ENCODE measurements at places on chromosomes 5 and 9.

- no peaks in the 10 kb centered on the region for H3K36me3 ChIP-seq
- H3K27ac ChIP-seq = no peak overlapping the region
- no peak overlapping the region for H3K4me3 ChIP-seq
- no peaks in the 10 kb centered on the region for H3K27me3 ChIP-seq
Measured at GRCh38 chr5:157068339-157068738, 9.4 kb upstream of the HAVCR1 start.

DNA sequence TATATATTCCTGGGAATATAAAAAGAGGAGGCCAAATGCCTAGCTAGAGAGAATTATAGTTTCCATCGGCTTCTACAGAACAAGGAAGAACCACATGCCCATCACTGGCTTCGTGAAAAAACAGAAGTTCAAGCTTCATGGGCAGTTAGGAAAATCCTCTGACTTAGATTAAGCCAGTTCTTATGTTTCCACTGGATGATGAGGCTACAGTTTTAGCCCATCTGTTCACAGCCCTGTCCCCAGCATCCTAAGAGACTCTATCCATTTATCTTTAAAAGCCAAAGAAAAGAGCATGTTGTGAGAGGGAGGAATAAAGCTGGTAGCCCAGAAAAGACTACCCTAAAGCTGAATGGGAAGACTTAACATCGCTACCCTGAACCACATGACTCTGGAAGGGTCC, 285.5 kb upstream of the WWC1 start:
- no peaks in the 10 kb centered on the region for H3K27me3 ChIP-seq
- no peak for DNase-seq
- no peaks in the 10 kb centered on the region for H3K4me1 ChIP-seq
- no peak overlapping the region for H3K4me3 ChIP-seq
- H3K27ac ChIP-seq = no peak overlapping the region

DNA sequence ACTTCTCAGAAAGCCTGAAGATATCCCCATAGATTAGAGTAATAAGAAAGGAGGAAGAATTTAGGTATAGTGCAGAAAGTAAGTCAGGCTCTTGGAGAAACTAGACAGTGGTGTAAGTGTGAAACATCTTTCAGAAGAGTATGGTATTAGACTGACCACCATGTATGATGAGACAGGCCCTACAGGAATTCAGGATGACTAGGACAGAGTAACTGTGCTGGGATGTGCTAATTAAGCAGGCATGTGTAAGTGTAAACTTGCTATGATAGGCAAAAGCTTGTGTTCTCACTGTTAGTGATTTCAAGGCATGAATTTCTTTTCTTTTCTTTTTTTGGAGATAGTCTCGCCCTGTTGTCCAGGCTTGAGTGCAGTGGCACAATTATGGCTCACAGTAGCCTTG, 70.8 kb downstream of the RAB24 start:
- no peaks in the 10 kb centered on the region for H3K4me1 ChIP-seq
- DNase-seq = no peak
- no peaks in the 10 kb centered on the region for H3K27me3 ChIP-seq
- H3K27ac ChIP-seq = no peak overlapping the region

DNA sequence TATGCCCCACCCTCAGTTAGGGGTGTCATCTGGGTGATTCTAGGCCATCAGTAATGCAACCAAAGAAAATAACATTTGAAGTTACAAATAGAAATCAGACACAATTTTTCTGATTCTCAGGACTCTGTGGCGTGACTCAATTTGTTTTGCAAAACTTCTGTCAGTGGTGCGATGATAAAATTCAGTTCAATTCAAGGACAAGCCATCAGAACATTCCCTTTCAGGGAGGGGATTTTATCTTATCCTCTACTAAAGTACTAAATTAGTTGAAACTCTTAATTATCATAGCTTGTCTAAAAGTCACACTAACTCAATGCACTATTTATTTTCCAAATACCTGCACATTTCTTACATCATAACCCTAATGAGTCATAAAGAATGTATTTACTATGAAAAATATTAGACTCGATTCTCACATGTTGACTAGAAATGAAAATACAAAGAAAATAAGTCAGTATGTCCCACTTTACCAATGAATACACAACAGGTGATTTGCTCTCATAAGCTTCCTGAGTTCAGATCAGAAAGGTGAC, 28.2 kb downstream of the HTR4 start:
- H3K27ac ChIP-seq = no peak overlapping the region
- H3K36me3 ChIP-seq = no peaks in the 10 kb centered on the region
- peaks cover 1% of the 10 kb centered on the region for H3K4me1 ChIP-seq

GRCh38 chr5:148915224-148915817, 88.9 kb downstream of the ADRB2 start:
- H3K27me3 ChIP-seq = no peaks in the 10 kb centered on the region
- H3K4me3 ChIP-seq = no peak overlapping the region
- H3K27ac ChIP-seq = no peak overlapping the region
- H3K36me3 ChIP-seq = no peaks in the 10 kb centered on the region
- no peak for DNase-seq

GRCh38 chr9:68778635-68779034, 73.6 kb downstream of the PIP5K1B start:
- DNase-seq = no peak
- H3K4me1 ChIP-seq = peaks cover 37% of the 10 kb centered on the region
- H3K27ac ChIP-seq = peak overlapping the region; percentile 89
- no peaks in the 10 kb centered on the region for H3K27me3 ChIP-seq

- H3K4me3 ChIP-seq = no peak overlapping the region
- no peaks in the 10 kb centered on the region for H3K36me3 ChIP-seq
- no peak overlapping the region for H3K27ac ChIP-seq
Measured at GRCh38 chr9:15785584-15785983, 232.7 kb downstream of the CCDC171 start.

- DNase-seq = no peak
- no peak overlapping the region for H3K27ac ChIP-seq
- no peaks in the 10 kb centered on the region for H3K36me3 ChIP-seq
- no peaks in the 10 kb centered on the region for H3K4me1 ChIP-seq
- no peak overlapping the region for H3K4me3 ChIP-seq
Measured at GRCh38 chr5:61822584-61822983, 483.4 kb upstream of the KIF2A start.

- DNase-seq = no peak
- H3K4me1 ChIP-seq = no peaks in the 10 kb centered on the region
- H3K4me3 ChIP-seq = no peak overlapping the region
Measured at GRCh38 chr5:82785882-82786509, 291.2 kb downstream of the TMEM167A start.

- no peaks in the 10 kb centered on the region for H3K36me3 ChIP-seq
- H3K4me3 ChIP-seq = no peak overlapping the region
- no peak for DNase-seq
- no peak overlapping the region for H3K27ac ChIP-seq
Measured at GRCh38 chr9:84573083-84573482, 96.4 kb upstream of the NTRK2 start.

DNA sequence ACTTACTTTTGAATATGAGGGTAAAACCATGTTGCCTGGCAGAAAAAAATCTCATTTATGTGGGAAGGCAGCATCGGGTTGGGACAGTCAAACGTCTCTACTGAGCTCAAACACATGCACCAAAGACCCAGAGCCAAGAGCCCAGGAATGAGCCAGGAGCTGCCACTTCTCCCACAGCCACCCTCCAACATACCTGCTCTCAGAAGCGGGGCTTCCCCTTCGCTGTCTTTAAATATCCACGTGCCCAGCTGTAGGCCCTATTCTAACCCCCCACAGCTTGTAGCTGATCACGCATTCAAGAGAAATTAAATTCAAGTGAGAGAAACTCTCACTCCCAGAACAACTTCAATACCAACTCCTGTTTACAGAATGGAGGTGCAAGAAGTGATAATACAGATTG, 42.6 kb upstream of the MAP3K1 start:
- H3K36me3 ChIP-seq = no peaks in the 10 kb centered on the region
- H3K4me1 ChIP-seq = no peaks in the 10 kb centered on the region
- no peak for DNase-seq
- H3K27ac ChIP-seq = no peak overlapping the region
- H3K27me3 ChIP-seq = no peaks in the 10 kb centered on the region

DNA sequence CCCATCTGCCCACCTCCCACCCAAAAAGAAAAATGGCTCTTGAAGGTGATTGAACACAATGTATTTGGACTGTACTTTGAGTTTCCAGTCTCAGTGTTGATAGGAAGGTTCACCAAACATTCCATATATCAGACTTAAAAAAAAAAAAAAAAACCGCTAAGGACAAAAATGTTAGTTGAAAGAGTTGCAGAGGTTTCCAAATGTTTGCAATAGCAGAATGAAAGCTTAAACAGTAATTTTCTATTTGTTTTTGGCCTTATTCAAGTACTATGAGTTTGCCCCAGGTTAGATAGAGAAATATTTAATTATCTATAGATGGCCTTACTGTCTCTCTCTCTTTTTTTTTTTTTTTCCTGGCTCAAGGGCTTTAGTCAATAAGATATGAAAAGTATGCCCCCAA, 6.1 kb downstream of the LRRTM2 start:
- no peaks in the 10 kb centered on the region for H3K27me3 ChIP-seq
- H3K36me3 ChIP-seq = no peaks in the 10 kb centered on the region
- no peak overlapping the region for H3K4me3 ChIP-seq
- H3K4me1 ChIP-seq = no peaks in the 10 kb centered on the region
- no peak overlapping the region for H3K27ac ChIP-seq

DNA sequence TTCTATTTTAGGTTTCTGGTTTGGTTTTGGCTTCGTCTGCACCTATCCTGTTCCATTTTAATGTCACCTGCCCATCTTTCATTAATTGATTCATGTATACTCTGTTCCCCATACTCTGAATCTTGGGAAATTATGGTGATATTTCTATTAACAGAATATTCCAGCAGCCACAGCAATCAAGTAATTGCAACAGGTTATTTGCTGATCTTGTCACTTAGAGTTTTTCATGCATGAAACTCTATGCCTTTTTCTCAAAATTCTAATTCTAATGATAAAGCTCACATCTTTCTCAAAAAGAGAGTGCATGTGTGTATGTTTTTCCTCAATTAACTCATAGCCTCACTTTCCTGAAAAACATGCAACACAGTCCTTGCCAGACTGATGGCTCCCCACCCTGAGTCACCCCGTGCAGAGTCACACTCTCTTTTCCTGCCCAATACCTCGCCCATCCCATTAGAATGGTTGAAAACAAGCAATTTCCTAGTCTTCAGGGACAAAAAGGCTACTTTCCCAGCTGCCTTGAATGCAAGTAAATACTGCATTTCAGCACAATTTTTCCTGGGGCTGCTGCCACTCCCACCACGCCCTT, 15.6 kb downstream of the GFRA3 start:
- no peak for DNase-seq
- no peaks in the 10 kb centered on the region for H3K36me3 ChIP-seq
- H3K27me3 ChIP-seq = no peaks in the 10 kb centered on the region
- no peaks in the 10 kb centered on the region for H3K4me1 ChIP-seq
- no peak overlapping the region for H3K4me3 ChIP-seq

DNA sequence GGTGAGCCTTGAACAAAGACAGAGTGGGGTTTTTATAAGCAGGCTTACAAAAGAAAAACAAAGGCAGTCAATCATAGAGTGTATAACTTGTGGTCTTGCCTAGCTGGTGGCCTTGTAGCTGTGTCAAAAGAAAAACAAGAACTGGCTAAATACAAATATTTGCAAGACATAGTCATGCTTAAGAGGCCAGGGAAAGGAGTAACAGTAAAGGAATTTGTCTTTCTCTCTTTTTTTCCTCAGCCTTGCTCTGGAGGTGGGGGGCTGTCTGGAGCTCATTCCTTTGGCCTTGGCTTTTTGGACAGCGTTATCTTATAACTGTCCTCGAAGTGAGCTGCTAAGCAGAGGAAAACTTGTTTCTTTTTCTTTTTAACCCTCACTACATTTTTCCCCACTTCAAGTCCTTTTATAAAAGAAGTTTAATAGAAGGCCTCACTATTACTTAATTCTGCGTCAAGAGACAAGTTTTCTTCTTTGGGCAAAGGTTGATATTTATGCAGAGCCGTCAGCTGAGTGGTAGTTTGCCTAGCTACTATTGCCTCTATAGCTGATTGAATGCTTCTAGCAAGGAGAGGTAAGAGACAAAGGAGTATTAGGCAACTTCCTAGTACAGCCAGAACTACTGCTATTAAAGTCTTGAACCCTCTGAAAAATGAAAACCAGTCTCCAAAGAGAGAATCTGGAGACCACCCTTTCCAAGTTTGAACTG, 14.3 kb downstream of the CEL start:
- H3K27me3 ChIP-seq = no peaks in the 10 kb centered on the region
- no peak overlapping the region for H3K27ac ChIP-seq
- no peak for DNase-seq
- no peaks in the 10 kb centered on the region for H3K36me3 ChIP-seq
- no peaks in the 10 kb centered on the region for H3K4me1 ChIP-seq

DNA sequence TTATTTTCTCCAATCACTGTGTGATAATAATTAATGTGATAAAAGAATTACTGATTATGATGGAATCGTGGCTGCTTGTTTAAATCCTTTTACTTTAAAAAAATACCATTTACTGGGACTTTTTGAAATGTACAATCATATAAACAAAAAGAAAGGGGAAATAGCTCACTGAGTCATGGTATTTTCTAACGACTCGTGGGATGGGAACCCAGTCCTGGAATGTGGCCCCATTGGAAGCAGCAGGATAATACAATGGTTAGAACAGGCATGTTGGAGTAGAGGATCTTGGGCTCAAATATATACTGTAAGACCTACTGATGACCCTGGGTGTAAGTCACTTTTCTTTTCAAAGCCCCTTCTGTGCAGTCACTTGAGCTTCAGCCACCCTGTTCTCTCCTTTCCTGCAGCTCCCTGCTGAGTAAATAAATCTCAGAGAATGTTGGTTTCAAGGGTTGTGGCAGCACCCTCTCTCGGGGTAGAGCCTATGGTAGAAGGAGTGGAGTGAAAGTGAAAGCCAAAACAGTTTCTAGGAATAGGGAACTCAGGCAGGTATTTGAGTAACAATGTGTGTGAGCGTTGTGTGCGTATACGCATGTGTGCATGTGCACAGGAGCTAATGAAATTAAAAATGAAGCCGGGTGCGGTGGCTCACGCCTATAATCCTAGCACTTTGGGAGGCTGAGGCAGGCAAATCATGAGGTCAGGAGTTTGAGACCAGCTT, 40.8 kb upstream of the LARP1 start:
- no peak overlapping the region for H3K4me3 ChIP-seq
- no peak overlapping the region for H3K27ac ChIP-seq
- no peaks in the 10 kb centered on the region for H3K4me1 ChIP-seq
- H3K36me3 ChIP-seq = no peaks in the 10 kb centered on the region

DNA sequence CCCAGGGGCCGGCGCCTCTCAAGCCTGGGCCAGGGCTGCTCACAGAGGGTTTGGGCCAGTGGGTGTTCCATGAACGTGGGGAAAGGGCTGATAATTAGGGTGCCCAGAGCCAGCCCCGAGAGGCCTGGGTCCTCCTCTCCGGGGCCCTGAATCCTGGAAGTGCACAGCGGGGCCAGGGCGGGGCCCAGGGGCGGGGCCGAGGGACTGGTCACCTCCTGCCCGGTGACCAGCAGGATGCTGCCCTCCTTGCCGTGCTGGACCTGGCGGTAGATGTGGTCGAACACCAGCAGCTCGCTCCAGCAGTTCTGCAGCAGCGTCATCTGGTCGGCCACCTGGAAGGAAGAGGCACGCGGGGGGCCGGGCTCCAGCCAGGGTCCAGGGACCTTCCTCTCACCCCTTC, 14.4 kb downstream of the NR5A1 start:
- no peaks in the 10 kb centered on the region for H3K36me3 ChIP-seq
- H3K27me3 ChIP-seq = no peaks in the 10 kb centered on the region
- H3K4me3 ChIP-seq = no peak overlapping the region
- peaks cover 17% of the 10 kb centered on the region for H3K4me1 ChIP-seq

GRCh38 chr9:116166713-116167112, 13.1 kb downstream of the PAPPA start:
- no peaks in the 10 kb centered on the region for H3K27me3 ChIP-seq
- no peaks in the 10 kb centered on the region for H3K4me1 ChIP-seq
- H3K4me3 ChIP-seq = no peak overlapping the region
- DNase-seq = no peak
- H3K36me3 ChIP-seq = no peaks in the 10 kb centered on the region

GRCh38 chr5:543755-544674, 19.8 kb upstream of the SLC9A3 start:
- H3K27me3 ChIP-seq = peaks cover 3% of the 10 kb centered on the region
- H3K4me1 ChIP-seq = peaks cover 14% of the 10 kb centered on the region
- H3K4me3 ChIP-seq = peak overlapping the region; percentile 60
- H3K27ac ChIP-seq = no peak overlapping the region

Data from CD8-positive, alpha-beta memory T cell (primary cell).